Vagina (tissue), 2 donors: ENCODE measurements at places on chromosomes 4 and X.

GRCh38 chr4:95867919-95868318 is 28.0 kb downstream of the PDHA2 start:
- no peak for DNase-seq

- no peak for DNase-seq
Measured at GRCh38 chr4:62161446-62161845, 961.3 kb downstream of the ADGRL3 start.

DNA sequence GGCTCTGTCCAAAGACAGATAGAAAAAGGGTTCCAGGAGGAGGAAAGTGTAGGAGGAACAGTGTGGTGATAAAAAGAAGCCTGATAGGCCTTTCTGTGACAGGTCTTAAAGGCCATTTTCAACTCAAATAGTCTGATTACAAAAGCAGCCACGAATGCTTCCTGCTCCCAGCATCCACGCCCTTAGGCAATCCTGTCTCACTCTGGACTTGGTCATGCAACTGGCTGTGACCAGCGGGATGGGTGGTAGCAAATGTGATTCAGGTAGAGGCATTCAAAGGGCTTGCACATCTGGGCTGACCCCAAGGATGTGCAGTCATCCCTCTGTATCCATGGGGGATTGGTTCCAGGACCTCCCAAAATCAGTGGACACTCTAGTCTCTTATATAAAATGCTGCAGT is 14.4 kb upstream of the SEPSECS start:
- DNase-seq = no peak

- no peak for DNase-seq
Measured at GRCh38 chr4:41176340-41176739, 38.0 kb downstream of the APBB2 start.

- no peak for DNase-seq
Measured at GRCh38 chr4:112592717-112593116, 44.0 kb downstream of the ZGRF1 start.

GRCh38 chrX:147899379-147900114 is 12.2 kb upstream of the FMR1 start:
- no peak for DNase-seq
